ENCODE measurements at places on chromosomes 12 and 14. TPM values are rescaled to one million over a fixed set of nuclear protein-coding genes. Genes with fewer than 3 reads are reported as not detected.

OAS2 gene
- 10.8 TPM for polyA plus RNA-seq

MYO1A gene
- 0.12 TPM for polyA plus RNA-seq

PTHLH gene
- 6.8 TPM for polyA plus RNA-seq

OR6C75 gene
- polyA plus RNA-seq, result not detected

MYH6 gene
- polyA plus RNA-seq, result 0.20 TPM

IGF1 gene
- 0.90 TPM for polyA plus RNA-seq

SMIM41 gene
- 0.22 TPM for polyA plus RNA-seq
